ENCODE measurements at places on chromosomes 2 and 18.

GRCh38 chr2:8578335-8579244 is 103.3 kb upstream of the ID2 start:
- no peak for DNase-seq

GRCh38 chr2:134788417-134788816 is 50.0 kb upstream of the ACMSD start:
- DNase-seq, result no peak

- no peak for DNase-seq
Observed at GRCh38 chr2:216909541-216910210, 49.8 kb upstream of the TNP1 start.

GRCh38 chr2:111042772-111043771 is 77.6 kb upstream of the BCL2L11 start:
- no peak for DNase-seq

GRCh38 chr2:151302879-151303278 is 13.4 kb upstream of the NMI start:
- DNase-seq, result no peak

DNA sequence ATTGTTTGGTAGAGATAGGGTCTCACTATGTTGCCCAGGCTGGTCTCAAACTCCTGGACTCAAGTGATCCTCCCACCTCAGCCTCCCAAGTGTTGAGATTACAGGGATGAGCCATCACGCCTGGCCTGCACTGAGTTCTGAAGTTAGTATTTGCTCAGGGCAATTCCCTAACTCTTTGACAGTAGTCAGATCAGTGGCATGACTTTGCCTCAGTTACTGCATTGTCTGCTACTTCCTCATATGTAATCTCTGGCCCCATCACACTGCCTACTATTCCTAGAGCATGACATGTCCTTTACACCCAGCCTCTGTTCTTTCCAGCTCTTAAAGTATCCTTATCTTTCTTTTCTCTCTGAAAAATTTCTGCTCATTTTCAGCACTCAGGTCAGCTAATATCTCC is 193.5 kb downstream of the LDLRAD4 start:
- no peak for DNase-seq

DNA sequence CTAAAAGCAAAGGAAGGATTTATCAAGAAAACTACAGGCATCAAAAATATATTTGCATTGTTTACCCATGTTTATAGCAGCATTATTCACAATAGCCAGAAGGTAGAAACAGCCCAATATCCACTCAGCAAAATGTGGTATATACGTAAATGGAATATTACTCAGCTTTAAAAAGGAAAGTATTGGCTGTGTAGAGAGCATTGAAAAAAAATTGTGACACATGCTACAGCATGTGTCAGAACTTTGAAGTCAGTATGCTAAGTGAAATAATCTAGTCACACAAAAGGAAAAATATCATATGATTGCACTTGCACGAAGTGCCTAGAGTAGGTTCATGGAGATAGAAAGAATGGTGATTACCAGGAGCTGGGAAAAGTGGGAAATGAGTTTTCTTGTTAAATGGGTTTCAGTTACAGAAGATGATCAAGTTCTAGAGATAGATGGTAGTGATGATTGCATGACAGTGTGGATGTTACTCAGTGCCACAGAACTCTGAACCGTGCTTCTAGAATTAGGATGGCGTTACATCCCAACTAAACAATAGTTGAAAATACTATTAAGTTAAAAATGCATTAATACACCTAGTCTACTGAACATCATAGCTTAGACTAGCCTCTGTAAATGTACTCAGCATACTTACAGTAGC is 20.1 kb downstream of the ANKRD12 start:
- DNase-seq, result no peak

DNA sequence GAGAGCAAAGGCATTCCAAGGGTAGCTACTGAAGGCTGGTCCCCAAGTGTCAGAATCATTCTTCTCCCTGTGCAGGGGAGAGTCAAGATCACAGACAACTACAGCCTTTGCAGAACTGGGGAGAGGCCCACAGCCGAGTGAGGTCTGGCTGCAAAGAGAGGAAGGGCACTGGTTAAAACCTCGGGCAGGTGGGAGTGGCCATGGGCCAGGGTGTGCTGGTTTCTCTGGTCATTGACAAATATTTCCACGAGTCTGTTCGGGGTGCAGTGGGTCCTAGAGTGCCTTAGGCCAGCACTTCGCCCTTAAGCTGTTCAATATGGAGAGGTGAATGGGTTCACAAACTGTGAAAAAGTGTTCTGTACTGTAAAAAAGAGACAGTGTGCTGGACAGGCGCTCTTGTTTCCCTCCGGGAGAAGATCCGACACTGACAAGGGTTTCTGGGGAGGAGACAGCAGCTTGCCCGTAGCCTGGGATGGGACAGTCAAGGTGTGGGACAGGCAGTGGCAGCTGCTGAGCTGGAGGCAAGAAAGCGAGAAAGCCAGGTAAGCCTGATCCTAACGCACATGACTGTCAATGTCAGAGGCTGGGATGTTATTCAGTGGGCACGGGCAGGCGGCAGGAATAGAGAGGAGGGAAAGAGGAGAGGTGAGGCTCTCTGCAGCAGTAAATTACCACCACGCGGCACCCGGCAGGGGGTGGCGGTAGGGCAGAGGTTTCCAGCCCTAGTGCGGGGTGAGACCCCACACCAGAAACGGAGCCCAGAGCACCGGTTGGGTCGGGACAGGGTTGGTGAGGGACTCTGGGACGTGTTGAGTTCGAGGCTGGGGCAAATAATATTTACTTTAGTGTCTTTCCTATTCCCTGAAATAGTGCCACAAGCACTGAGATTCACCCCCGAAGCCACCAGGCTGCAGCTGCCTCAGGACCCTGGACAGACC is 2.0 kb downstream of the NPPC start:
- DNase-seq, result no peak
